ENCODE measurements at places on chromosomes 7 and 10.

GRCh38 chr10:101901340-101901739, 57.7 kb upstream of the KCNIP2 start:
- peaks cover 9% of the 10 kb centered on the region for H3K4me1 ChIP-seq
- H3K36me3 ChIP-seq, result peaks cover 5% of the 10 kb centered on the region
- no peak for DNase-seq
- H3K27me3 ChIP-seq, result no peaks in the 10 kb centered on the region
- H3K4me3 ChIP-seq, result no peak overlapping the region

- no peak overlapping the region for H3K27ac ChIP-seq
- no peaks in the 10 kb centered on the region for H3K27me3 ChIP-seq
- no peaks in the 10 kb centered on the region for H3K4me1 ChIP-seq
Measured at GRCh38 chr7:135100856-135101255, 47.0 kb upstream of the TMEM140 start.

GRCh38 chr7:128201067-128201689, 39.9 kb upstream of the LEP start:
- H3K27ac ChIP-seq, result no peak overlapping the region
- no peak for DNase-seq
- peaks cover 72% of the 10 kb centered on the region for H3K27me3 ChIP-seq
- H3K36me3 ChIP-seq, result peaks cover 1% of the 10 kb centered on the region
- H3K4me1 ChIP-seq, result peaks cover 9% of the 10 kb centered on the region
- H3K4me3 ChIP-seq, result no peak overlapping the region

- H3K4me1 ChIP-seq, result peaks cover 50% of the 10 kb centered on the region
- no peak for DNase-seq
- peak overlapping the region; percentile 88 for H3K4me3 ChIP-seq
- H3K36me3 ChIP-seq, result peaks cover 23% of the 10 kb centered on the region
- H3K27me3 ChIP-seq, result peaks cover 12% of the 10 kb centered on the region
- peak overlapping the region; percentile 79 for H3K27ac ChIP-seq
Measured at GRCh38 chr7:128458956-128459355, 3.3 kb downstream of the HILPDA start.

GRCh38 chr10:21519941-21520436, 5.5 kb downstream of the SKIDA1 start:
- peaks cover 3% of the 10 kb centered on the region for H3K36me3 ChIP-seq
- peaks cover 52% of the 10 kb centered on the region for H3K4me1 ChIP-seq
- peak overlapping the region; percentile 79 for H3K4me3 ChIP-seq
- peak overlapping the region; percentile 46 for H3K27ac ChIP-seq

- peak; percentile 26 for DNase-seq
- H3K4me3 ChIP-seq, result no peak overlapping the region
- no peaks in the 10 kb centered on the region for H3K36me3 ChIP-seq
- H3K27me3 ChIP-seq, result peaks cover 1% of the 10 kb centered on the region
Measured at GRCh38 chr7:33757563-33758165, 147.7 kb upstream of the BMPER start.

- no peaks in the 10 kb centered on the region for H3K36me3 ChIP-seq
- no peaks in the 10 kb centered on the region for H3K4me1 ChIP-seq
- DNase-seq, result peak; percentile 39
- H3K27me3 ChIP-seq, result no peaks in the 10 kb centered on the region
- no peak overlapping the region for H3K4me3 ChIP-seq
Measured at GRCh38 chr10:78852466-78853240, 216.1 kb upstream of the ZMIZ1 start.

DNA sequence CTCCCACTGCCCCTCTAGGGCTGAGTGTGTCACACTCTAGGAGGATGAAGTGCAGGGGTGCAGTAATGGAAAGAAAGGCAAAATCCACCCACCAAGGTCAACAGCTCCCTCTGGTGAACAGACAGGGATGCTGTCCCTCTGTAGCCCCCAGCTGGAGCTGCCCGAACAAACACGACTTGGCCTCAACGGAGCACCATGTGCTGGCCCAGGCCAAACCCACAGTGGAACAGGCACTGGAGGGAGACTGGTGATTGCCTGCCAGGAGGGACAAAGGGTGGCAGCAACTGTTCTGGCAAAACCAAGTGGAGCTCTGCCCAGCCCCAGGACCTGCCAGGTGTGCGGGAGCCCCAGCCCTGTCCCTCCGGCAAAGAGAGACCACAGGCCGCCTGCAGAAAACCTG, 20.7 kb downstream of the PDIA4 start:
- no peak for DNase-seq
- no peak overlapping the region for H3K27ac ChIP-seq
- no peak overlapping the region for H3K4me3 ChIP-seq
- no peaks in the 10 kb centered on the region for H3K27me3 ChIP-seq
- peaks cover 47% of the 10 kb centered on the region for H3K36me3 ChIP-seq

GRCh38 chr10:84114088-84114667, 25.1 kb upstream of the GHITM start:
- H3K27me3 ChIP-seq, result peaks cover 11% of the 10 kb centered on the region
- H3K36me3 ChIP-seq, result no peaks in the 10 kb centered on the region
- H3K27ac ChIP-seq, result no peak overlapping the region
- no peak for DNase-seq
- H3K4me1 ChIP-seq, result no peaks in the 10 kb centered on the region
- no peak overlapping the region for H3K4me3 ChIP-seq

DNA sequence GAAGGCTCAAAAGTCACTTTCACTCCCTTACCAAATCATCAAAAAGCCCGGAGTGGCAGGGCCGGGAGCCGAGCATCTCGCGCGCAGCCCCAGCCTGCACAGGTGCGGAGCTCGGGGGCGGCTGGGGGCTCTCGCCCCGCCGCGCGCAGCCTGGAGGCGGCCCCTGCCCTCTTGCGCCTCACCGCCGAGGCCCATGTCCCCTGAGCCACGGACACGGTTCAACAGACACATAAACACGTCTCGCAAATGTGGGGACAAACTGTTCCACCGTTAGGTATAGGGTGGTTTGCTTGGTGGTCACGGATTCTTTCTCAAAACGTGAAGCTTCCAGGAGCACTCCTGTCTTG, 700 bp downstream of the GSAP start:
- peaks cover 3% of the 10 kb centered on the region for H3K36me3 ChIP-seq
- H3K4me1 ChIP-seq, result peaks cover 41% of the 10 kb centered on the region
- H3K4me3 ChIP-seq, result peak overlapping the region; percentile 68
- H3K27ac ChIP-seq, result peak overlapping the region; percentile 42

GRCh38 chr7:2480070-2480408, 3.8 kb upstream of the GRIFIN start:
- H3K36me3 ChIP-seq, result peaks cover 4% of the 10 kb centered on the region
- H3K4me3 ChIP-seq, result no peak overlapping the region
- no peak for DNase-seq
- peaks cover 56% of the 10 kb centered on the region for H3K27me3 ChIP-seq

DNA sequence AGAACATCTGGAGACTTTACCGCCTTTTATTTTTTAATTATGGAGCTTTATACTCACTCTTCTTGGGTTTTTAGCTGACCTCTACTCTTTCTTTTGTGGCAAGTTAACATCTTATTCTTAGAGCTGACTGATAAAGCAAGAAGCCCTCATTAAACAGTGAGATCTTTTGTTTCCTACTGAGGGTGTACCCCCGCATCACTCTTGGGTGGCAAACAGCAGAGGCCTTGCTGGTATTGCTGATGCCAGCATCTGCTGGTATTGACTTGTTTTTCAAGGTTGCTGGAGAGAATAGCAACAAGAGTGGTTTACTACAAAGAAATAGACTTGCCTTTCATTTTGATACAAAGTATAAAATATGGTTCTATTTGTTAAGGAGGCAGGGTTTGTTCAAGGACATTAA, 154.7 kb downstream of the ARID5B start:
- no peaks in the 10 kb centered on the region for H3K27me3 ChIP-seq
- peak overlapping the region; percentile 73 for H3K27ac ChIP-seq
- peaks cover 96% of the 10 kb centered on the region for H3K4me1 ChIP-seq
- H3K36me3 ChIP-seq, result peaks cover 98% of the 10 kb centered on the region

GRCh38 chr10:29687421-29688164, 52.8 kb upstream of the SVIL start:
- no peak overlapping the region for H3K4me3 ChIP-seq
- H3K4me1 ChIP-seq, result peaks cover 42% of the 10 kb centered on the region
- H3K27me3 ChIP-seq, result no peaks in the 10 kb centered on the region
- no peak overlapping the region for H3K27ac ChIP-seq

- H3K27me3 ChIP-seq, result peaks cover 18% of the 10 kb centered on the region
- H3K36me3 ChIP-seq, result no peaks in the 10 kb centered on the region
- no peak overlapping the region for H3K27ac ChIP-seq
Measured at GRCh38 chr10:44352316-44353127, 32.4 kb downstream of the CXCL12 start.

DNA sequence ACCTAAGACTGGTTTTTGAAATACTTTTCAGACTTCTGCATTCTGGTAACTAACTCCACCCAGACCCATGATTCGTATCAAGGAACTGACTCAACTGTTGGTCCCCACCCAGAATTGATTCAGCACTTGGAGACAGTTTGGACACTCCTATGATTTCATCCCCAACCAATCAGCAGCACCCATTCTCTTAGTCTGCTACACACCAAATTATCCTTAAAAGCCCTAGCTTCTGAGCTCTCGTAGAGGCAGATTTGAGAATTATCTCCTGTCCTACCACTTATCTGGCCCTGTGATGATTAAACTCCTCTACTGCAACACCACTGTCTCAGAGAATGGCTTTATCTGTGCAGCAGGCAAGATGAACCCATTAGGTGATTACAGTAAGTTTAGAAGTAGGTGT, 7.7 kb upstream of the GSTO1 start:
- H3K27me3 ChIP-seq, result peaks cover 42% of the 10 kb centered on the region
- DNase-seq, result no peak
- no peak overlapping the region for H3K4me3 ChIP-seq
- peak overlapping the region; percentile 76 for H3K27ac ChIP-seq
- peaks cover 2% of the 10 kb centered on the region for H3K36me3 ChIP-seq

- no peak overlapping the region for H3K27ac ChIP-seq
- no peaks in the 10 kb centered on the region for H3K27me3 ChIP-seq
- H3K4me3 ChIP-seq, result no peak overlapping the region
- no peaks in the 10 kb centered on the region for H3K4me1 ChIP-seq
- no peak for DNase-seq
- no peaks in the 10 kb centered on the region for H3K36me3 ChIP-seq
Measured at GRCh38 chr7:47473499-47474210, 108.3 kb downstream of the TNS3 start.

GRCh38 chr7:132636581-132636980, 60.3 kb upstream of the PLXNA4 start:
- peaks cover 3% of the 10 kb centered on the region for H3K27me3 ChIP-seq
- no peaks in the 10 kb centered on the region for H3K4me1 ChIP-seq
- H3K4me3 ChIP-seq, result no peak overlapping the region
- H3K36me3 ChIP-seq, result no peaks in the 10 kb centered on the region
- DNase-seq, result no peak
- no peak overlapping the region for H3K27ac ChIP-seq

- no peak overlapping the region for H3K4me3 ChIP-seq
- peaks cover 10% of the 10 kb centered on the region for H3K27me3 ChIP-seq
- H3K36me3 ChIP-seq, result no peaks in the 10 kb centered on the region
- no peaks in the 10 kb centered on the region for H3K4me1 ChIP-seq
Measured at GRCh38 chr10:104501864-104502579, 139.1 kb upstream of the SORCS3 start.

GRCh38 chr7:46233585-46234329, 312.7 kb upstream of the IGFBP3 start:
- no peaks in the 10 kb centered on the region for H3K4me1 ChIP-seq
- H3K36me3 ChIP-seq, result no peaks in the 10 kb centered on the region
- H3K4me3 ChIP-seq, result no peak overlapping the region
- H3K27me3 ChIP-seq, result no peaks in the 10 kb centered on the region

DNA sequence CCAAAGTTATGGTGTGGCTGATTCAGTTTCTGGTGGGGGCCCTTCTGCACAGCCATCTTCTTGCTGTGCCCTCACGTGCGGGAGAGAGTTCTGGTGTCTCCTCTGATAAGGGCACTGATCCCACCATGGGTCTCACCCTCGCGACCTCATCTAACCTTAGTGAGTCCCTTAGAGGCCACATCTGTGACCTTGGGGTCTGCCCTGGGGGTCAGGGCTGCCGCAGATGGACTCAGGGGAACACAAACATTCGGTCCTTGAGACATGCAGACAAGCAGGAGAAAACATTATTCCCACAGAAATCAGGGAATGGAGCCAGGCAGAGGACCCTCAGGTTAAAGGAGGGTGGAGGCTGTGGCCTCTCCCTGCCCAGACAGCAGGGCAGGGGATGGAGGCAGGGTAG, 177.9 kb downstream of the DNAJB6 start:
- peaks cover 68% of the 10 kb centered on the region for H3K27me3 ChIP-seq
- DNase-seq, result no peak
- no peaks in the 10 kb centered on the region for H3K4me1 ChIP-seq
- no peaks in the 10 kb centered on the region for H3K36me3 ChIP-seq
- no peak overlapping the region for H3K27ac ChIP-seq
- no peak overlapping the region for H3K4me3 ChIP-seq

GRCh38 chr7:112201411-112201810, 4.8 kb downstream of the DOCK4 start:
- no peak overlapping the region for H3K4me3 ChIP-seq
- H3K36me3 ChIP-seq, result no peaks in the 10 kb centered on the region
- no peak overlapping the region for H3K27ac ChIP-seq
- H3K4me1 ChIP-seq, result peaks cover 28% of the 10 kb centered on the region

GRCh38 chr7:7201578-7202374, 19.4 kb downstream of the C1GALT1 start:
- peak; percentile 68 for DNase-seq
- no peaks in the 10 kb centered on the region for H3K27me3 ChIP-seq
- H3K27ac ChIP-seq, result peak overlapping the region; percentile 75
- peak overlapping the region; percentile 33 for H3K4me3 ChIP-seq
- peaks cover 74% of the 10 kb centered on the region for H3K4me1 ChIP-seq
- H3K36me3 ChIP-seq, result peaks cover 42% of the 10 kb centered on the region

DNA sequence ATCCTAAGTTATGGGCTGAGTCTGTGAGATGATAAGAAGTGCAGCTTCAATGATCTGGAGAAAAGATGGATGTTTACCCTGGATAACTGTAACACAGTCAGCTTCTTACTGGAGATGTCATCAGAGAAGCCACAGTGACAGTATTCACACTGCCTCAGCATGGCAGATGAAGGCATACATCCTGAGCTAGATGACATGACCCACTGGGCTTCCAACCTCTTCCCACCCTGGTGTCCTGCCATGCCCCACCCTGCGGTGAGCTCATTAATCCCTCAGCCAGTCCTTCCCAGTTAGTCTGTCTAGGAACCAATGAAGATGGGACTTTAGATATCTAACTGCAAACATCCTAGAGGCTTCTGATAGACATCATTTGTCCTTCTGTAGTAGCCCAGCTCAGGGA, 213.8 kb downstream of the TAX1BP1 start:
- peaks cover 23% of the 10 kb centered on the region for H3K4me1 ChIP-seq
- no peaks in the 10 kb centered on the region for H3K36me3 ChIP-seq
- no peak overlapping the region for H3K4me3 ChIP-seq
- no peak overlapping the region for H3K27ac ChIP-seq
- H3K27me3 ChIP-seq, result peaks cover 3% of the 10 kb centered on the region

GRCh38 chr10:14003517-14004184, 327.1 kb downstream of the FRMD4A start:
- H3K27ac ChIP-seq, result peak overlapping the region; percentile 11
- peaks cover 47% of the 10 kb centered on the region for H3K4me1 ChIP-seq
- peaks cover 1% of the 10 kb centered on the region for H3K36me3 ChIP-seq
- no peak overlapping the region for H3K4me3 ChIP-seq
- peak; percentile 33 for DNase-seq

- H3K27me3 ChIP-seq, result peaks cover 16% of the 10 kb centered on the region
- peaks cover 5% of the 10 kb centered on the region for H3K36me3 ChIP-seq
- peaks cover 12% of the 10 kb centered on the region for H3K4me1 ChIP-seq
- H3K4me3 ChIP-seq, result no peak overlapping the region
- no peak overlapping the region for H3K27ac ChIP-seq
Measured at GRCh38 chr10:48811917-48812316, 127.2 kb downstream of the WDFY4 start.

Measured in activated naive CD4-positive, alpha-beta T cell treated with anti-CD3 and anti-CD28 coated beads, Interleukin-2, amount 10 ng/mL, durations not matched to agents 7 days and 5 days (primary cell).